ENCODE measurements at places on chromosomes 4 and X. TPM values are rescaled to one million over a fixed set of nuclear protein-coding genes. Genes with fewer than 3 reads are reported as not detected.

DNA sequence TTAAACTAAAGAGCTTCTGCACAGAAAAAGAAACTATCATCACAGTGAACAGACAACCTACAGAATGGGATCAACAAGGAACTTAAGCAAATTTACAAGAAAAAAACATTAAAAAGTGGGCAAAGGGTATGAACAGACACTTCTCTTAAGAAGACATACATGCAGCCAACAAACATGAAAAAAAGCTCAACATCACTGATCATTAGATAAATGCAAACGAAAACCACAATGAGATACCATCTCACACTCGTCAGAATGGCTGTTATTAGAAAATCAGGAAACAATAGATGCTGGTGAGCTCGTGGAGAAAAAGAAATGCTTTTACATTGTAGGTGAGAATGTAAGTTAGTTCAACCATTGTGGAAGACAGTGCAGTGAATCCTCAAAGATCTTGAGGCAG lies 27.8 kb downstream of the PAPSS1 start:
- no peak for DNase-seq

- no peak for DNase-seq
Observed at GRCh38 chr4:37693450-37694190, 7.4 kb upstream of the RELL1 start.

DNA sequence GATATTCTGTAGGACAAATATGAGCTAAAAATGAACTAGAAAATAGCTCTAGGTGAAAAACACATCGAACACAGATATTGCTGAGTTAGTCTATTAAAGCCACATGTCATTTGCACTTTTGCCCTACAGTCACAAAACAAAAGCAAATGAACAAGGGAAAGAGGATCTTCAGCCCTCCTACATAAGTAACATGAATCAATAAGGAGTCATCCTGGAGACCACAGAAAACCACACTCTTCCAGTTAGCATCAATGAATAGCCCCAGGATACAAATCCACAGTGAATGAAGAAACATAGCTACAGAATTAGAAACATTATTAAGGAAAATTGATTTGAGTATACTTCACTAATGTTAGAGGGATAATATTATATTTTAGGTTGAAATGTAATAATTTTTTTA lies 311.4 kb downstream of the MAPK10 start:
- DNase-seq, result no peak

DNA sequence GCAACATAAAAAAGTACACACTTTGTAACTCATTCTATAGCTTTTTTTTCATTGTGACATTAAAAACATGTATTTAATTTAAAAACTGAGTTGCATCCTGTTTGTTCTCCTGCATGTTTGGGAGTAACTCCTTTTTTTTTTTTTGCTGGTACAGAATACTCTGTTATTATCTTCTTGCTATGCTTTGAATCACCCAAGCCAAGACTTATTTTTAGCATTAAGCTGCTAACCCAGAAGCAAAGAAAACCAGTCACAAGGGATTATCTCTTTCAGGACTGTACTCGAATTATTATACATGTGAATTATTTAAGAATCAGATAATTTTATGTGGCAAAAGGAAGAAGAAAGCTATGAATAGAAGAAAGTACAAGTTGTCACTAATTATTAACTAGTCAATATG lies 194.9 kb downstream of the ADAMTS3 start:
- DNase-seq, result no peak

DNA sequence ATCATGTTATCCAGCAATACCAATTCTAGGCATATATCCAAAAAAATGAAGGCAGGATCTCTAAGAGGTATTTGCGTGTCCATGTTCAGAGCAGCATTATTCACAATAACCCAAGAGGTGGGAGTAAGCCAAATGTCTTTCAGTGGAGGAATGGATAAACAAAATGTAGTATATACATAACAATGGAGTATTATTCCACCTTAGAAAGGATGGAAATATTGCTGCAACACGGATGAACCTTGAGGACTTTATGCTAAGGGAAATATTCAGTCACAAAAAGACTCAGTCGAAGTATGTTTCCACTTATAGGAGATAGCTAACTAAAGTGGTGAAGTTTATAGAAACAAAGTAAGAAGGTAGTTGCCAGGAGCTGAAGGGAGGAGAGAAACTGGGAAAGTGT lies 74.3 kb downstream of the LARP1B start:
- DNase-seq, result no peak

- no peak for DNase-seq
Observed at GRCh38 chr4:123068081-123068480, 145.7 kb upstream of the NUDT6 start.

DNA sequence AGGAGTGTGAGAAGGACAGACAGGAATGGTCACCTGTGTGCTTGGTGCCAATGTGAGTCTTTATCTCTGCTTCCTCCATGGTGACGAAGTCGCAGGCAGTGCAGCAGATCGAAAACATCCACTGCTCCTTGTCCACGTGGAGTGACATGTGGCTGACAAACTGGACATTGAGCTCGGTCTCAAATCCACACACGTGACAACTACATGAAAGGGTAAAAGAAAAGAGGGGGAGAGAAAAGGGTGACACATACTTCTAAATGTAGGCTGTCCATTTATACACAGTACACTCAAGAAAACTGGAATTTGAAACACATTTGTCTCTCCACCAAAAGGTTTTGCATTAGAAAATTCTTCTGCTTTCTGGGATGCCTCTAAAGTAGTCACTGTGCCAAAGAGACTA lies 94.5 kb downstream of the C4orf51 start:
- no peak for DNase-seq

DNA sequence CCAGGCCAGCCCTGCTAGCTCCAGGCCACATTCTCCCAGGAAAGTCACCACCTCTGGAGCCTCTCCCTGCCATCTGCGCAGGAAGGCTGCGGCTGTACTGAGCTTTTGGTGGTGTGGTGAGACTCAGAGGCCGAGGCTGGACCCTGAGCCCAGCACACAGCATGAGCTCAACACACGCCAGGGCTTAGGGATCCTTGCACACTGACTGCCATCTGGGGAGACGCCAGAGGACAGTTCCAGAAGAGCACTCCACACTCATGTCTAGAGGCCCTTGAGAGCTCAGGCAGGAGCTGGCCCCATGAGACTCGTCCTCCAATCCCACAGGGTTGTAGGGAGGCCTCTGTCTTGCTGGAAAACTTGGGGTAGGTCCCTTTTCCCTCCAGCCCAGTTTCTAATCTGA lies 40.6 kb downstream of the ABLIM2 start:
- DNase-seq, result no peak

GRCh38 chr4:181528570-181529184 lies 714.5 kb upstream of the TENM3 start:
- peak; percentile 36 for DNase-seq

- DNase-seq, result no peak
Observed at GRCh38 chr4:1238676-1239000, 10.3 kb downstream of the CTBP1 start.

DNA sequence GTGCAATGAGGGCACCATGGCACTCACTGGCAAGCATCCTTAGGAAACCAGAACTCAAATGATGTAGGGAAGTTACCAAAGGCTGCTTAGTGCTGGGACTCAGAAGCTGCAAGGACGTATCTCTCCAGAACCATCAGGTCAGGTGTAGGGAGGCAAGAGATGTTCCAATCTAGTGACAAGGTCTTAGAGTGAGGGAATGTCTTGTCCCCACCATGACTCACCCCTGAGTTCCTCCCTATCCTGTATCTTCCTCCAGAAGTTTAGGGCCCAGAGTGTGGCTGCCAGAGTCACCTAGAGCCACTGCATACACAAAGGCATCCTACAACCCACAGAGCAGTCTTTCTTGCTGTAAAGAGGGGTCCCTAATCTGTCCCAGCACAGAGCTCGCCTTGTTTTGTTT lies 14.1 kb upstream of the IRAK1 start:
- DNase-seq, result no peak

GRCh38 chrX:107625739-107626138 lies 2.6 kb upstream of the PRPS1 start:
- DNase-seq, result no peak

DNA sequence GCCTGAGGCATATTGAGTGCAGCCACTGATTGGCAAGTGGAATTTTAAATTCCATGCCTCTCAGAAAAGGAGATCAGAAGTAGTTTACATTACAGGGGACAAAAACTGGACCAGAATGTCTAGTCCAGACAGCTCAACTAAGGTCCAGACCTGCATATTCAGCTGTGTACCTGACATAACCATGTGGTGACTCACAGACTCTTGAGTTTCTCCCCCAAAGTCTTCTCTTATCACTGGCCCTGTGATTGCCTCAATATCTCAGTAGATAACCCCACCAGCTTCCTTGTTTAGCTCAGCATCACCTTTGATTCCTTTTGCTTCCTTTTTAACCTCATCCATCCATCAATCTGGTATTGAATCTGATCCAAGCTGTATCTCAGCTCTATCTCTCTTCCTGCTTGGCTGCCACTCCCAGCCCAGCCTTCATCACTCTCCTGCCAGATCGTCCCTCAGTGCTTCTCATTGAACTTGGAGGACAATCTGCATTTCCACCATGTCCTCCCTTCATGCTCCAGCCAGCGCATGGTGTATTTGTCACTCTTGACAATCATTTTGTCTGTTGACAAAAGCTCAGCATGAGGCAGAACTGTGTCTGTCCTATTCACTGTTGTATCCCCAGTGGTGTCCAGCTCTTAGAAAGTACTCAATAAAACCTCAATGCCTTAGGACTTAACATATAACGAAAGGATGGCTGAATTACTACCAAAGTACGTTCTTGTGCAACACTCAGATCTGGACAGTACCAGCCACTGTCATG lies 27.8 kb upstream of the SLC2A9 start:
- no peak for DNase-seq

DNA sequence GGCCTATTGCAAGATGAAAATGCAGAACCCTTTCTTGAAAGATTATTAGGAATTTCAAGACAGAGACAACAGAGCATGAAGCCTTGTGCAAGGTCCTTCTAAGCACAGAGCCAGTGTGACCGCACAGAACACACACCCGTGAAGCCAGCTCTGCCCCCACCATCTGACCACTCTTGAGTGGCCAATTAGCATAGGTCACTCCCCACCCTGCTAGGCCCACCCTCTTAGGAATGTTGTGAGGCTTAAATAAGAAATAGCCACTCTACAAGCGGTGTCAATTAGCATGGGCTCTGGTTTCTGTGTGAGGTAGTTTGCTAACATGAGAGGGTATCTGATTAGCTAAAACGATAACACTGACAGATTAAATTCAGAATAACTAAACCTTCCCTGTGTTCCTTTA lies 152.9 kb downstream of the PTTG2 start:
- no peak for DNase-seq

DNA sequence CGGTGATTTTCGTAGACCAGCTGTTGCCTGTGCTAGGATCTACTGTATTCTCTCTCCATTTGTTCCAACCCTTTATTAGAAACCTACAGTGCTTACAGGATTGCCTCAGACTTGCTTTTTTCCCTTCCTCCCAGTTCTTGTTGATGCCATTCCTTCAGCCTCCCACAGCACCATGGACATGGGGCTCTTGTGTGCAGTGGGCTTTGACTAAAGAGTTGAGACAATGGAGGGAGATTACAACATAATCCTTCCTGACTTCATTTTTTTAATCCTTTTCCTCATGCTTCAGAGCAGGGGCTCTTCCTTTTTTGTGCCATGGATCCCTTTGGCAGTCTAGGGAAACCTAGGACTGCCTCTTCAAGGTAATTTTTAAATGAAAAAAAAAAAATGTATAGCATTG lies 92.1 kb downstream of the BMPR1B start:
- no peak for DNase-seq

DNA sequence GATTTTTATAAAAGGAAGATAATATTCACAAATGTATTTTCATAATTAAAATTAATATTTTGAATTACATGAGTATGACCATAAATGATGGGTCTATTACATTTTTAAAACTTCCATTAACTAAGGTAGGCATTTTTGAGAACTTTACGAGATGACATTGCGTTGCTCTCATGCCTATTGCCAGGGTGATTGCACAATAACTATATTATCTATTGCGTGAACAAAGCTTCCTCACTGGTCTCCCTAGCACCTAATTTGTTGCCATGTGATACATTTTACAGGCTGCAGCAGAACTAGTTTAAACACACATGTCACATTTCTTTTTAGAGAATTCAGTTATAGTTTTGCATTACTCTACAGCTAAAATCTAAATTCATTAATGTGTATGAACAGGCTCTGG lies 289.7 kb upstream of the GRID2 start:
- DNase-seq, result no peak

- DNase-seq, result no peak
Observed at GRCh38 chrX:132831336-132831973, 127.0 kb downstream of the HS6ST2 start.

DNA sequence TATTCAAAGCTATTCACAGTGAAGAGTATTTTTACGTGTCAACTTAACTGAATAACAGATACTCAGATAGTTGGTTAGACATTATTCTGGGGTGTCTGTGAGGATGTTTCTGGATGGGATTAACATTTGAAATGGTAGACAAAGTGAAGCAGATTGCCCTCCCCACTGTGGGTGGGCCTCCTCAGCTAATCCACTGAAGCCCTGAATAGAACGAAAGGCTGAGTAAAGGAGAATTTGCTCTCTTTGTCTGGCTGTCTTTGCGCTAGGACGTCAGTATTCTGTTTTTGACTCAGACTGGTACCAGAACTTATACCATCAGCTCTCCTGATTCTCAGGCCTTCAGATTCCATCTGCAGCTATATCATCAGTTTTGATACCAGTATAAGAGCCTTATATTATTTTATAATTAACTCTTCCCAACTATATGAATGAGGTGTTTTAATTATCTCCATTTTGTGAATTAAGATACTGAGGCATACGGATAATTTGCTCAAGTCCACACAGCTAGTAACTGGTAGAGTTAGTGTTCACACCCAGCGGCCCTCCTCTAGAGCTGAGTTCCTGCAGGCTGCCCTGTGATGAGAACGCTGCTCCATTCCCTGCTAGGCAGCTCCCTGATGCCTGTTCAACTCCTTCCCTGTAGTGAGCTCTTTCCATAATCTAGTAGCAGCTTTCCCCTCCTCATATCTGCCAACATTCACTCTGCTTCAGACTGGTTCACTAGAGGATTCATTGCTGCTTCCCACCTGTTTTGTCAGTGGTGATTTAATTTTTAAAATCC lies 87.5 kb downstream of the RBM46 start:
- DNase-seq, result no peak

DNA sequence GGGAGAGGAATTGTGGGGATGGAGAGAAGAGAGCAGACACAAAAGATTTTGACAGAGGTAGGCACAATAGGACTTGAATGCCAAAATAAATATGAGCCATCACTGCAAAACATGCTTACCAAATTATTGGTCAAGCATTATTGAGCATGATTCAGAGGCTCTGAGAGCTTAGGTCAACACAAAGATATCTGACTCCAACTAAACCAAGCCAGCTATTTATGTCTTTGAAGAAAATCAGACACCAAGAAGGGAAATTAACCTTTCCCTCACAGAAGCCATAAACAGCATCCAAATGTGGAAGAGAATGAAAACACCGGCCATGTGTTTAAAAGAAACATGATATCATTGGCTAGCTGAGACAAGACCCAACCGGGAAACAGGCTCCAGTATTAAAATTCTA lies 323.2 kb downstream of the RAB28 start:
- DNase-seq, result no peak

The PCDH18 gene
- total RNA-seq, result 10.8 TPM

The CDKL5 gene
- 1.2 TPM for total RNA-seq

The CLNK gene
- not detected for total RNA-seq

The CT55 gene
- total RNA-seq, result not detected

The CLTRN gene
- 0.10 TPM for total RNA-seq

The TKTL2 gene
- total RNA-seq, result not detected

Data from Panc1 (cell line).